ENCODE measurements at places on chromosomes 4 and X. TPM values are rescaled to one million over a fixed set of nuclear protein-coding genes. Genes with fewer than 3 reads are reported as not detected.

Gene HMGB3
- 43.0 TPM for total RNA-seq

Gene GAGE12F
- total RNA-seq, result not detected

DNA sequence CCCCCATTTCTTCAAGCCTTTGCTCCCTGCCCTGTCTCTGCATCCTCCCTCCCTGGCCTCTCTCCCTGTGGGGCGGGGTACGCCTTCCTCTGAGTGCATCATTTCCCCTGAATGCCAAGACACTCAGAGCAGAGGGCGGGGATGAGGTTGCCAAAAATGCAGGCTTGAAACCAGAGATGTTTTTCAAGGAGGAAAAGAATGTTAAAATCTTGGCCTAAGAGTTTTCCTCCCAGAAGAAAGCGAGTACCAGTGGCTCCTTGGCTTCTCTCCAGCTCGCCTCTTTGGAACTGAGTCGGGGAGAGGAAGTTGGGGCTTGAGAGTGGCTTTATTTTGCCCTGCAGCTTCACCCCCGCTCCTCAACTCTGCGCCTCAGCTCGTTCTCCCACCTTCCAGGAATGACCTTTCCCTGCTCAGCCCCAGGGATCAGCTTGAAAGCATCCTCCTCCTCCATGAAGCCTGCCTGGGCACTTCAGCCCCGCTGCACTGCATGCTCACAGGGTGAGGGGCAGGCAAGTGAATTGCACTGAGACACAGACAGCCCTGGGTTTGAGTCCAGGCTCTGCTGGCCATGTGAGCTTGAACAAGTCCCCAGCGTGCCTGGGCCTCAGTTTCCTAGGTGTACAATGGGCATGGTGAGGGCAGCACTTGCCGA is 57.5 kb upstream of the SORCS2 start:
- no peak overlapping the region for H3K27ac ChIP-seq
- no peaks in the 10 kb centered on the region for H3K36me3 ChIP-seq
- DNase-seq, result no peak
- peaks cover 5% of the 10 kb centered on the region for H3K4me1 ChIP-seq
- no peak overlapping the region for H3K4me3 ChIP-seq

GRCh38 chr4:80180743-80181142 is 16.6 kb upstream of the PRDM8 start:
- peaks cover 29% of the 10 kb centered on the region for H3K36me3 ChIP-seq
- peaks cover 8% of the 10 kb centered on the region for H3K27me3 ChIP-seq
- H3K4me3 ChIP-seq, result no peak overlapping the region
- no peak overlapping the region for H3K27ac ChIP-seq

GRCh38 chrX:75648803-75649588 is 126.2 kb upstream of the ZDHHC15 start:
- no peaks in the 10 kb centered on the region for H3K36me3 ChIP-seq
- DNase-seq, result no peak
- H3K27me3 ChIP-seq, result no peaks in the 10 kb centered on the region
- no peak overlapping the region for H3K27ac ChIP-seq

Gene EREG
- total RNA-seq, result not detected

Gene CT45A2
- not detected for total RNA-seq

Data from activated CD4-positive, alpha-beta T cell treated with anti-CD3 and anti-CD28 coated beads, Interleukin-2, amount 10 ng/mL, durations not matched to agents 7 days and 5 days (primary cell).